Right renal pelvis (tissue), 4 donors: ENCODE measurements at places on chromosomes 1 and 21.

DNA sequence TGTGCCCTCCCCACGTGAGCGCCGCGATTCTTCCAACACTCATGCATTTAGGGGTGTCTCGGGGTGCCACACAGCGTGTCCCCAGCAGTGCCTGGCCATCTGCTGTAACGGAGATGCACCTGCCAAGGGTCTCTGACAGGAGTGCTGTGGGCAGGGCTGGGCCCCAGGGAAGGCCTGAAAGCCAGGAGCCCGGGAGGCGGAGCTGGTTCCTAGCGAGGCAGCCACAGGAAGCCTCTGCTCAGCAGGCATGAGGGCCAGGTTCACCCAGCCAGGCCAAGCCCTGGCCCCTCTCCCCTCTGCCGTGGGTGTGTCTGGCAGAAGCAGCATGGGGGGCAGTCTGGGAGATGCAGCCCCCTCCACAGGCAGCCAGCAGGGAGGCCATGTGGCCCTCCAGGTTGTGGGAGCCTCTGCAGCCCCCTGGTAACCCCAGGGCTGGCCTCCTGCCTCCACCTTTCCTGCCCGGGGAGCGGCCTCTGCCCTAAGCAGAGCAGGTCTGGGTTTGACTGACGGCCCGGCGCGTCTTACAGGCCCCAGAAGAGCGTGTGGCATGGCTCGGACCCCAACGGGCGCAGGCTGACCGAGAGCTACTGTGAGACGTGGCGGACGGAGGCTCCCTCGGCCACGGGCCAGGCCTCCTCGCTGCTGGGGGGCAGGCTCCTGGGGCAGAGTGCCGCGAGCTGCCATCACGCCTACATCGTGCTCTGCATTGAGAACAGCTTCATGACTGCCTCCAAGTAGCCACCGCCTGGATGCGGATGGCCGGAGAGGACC lies 30.4 kb downstream of the SLC19A1 start:
- no peak for DNase-seq

- DNase-seq: no peak
These were observed 61.6 kb downstream of the HS2ST1 start for GRCh38 chr1:86975993-86976550.

- DNase-seq: no peak
These were observed 8.6 kb upstream of the EEIG2 start for GRCh38 chr1:108551137-108551862.

- no peak for DNase-seq
These were observed 8.0 kb downstream of the COG2 start for GRCh38 chr1:230650300-230650699.

GRCh38 chr1:156101880-156102279 lies 12.6 kb upstream of the LMNA start:
- DNase-seq: no peak

GRCh38 chr1:243982447-243983018 lies 68.5 kb upstream of the ZBTB18 start:
- DNase-seq: no peak

DNA sequence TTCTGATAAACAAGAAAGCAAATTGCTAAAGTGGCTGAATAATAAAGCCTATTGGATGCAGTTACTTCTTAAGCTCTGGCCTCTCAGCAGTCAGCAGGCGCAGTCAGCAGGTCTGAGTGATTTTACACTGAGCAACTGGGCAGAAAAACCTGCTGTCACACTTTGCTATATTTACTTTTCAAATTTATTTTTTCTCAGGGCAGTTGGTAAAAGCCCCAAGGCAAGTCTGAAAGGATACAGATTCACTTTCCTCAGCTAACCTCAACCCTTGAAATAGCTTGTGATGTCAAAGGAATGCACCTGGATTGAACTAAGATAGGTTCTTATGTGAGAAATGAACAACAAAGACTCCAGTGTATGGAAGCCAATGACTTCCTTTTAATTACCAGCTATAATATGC lies 34.0 kb downstream of the ATP5PF start:
- DNase-seq: no peak

DNA sequence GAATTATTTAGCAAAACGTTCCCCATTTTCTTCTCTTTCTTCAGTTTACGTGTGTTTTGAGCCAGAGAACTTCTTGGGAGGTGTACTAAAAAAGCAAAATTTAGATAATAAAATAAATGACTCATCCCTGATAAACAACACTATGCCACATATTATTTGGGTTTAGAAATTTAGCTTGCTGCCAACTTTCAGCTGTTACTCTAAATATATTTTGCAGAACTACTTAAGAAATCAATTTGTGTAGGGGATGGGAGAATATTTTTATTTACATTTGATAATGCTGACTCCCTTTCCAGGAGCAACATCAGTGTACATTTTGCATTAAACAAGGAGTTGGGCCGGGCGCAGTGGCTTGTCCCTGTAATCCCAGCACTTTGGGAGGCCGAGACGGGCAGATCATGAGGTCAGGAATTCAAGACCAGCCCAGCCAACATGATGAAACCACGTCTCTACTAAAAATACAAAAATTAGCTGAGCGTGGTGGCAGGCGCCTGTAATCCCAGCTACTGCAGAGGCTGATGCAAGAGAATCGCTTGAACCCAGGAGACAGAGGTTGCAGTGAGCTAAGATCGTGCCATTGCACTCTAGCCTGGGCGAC lies 151.4 kb upstream of the ZRANB2 start:
- no peak for DNase-seq
